MCF 10A (cell line): ENCODE measurements at places on chromosomes 6 and 20. TPM values are rescaled to one million over a fixed set of nuclear protein-coding genes. Genes with fewer than 3 reads are reported as not detected.

Gene DDX43
- not detected in 2 replicates for total RNA-seq

Gene OLIG3
- not detected in 2 replicates for total RNA-seq

Gene ZNF184
- 8.9 and 10.1 TPM in 2 replicates for total RNA-seq

Gene CDH26
- total RNA-seq = 0.12 and 0.71 TPM in 2 replicates

Gene TULP1
- not detected in 2 replicates for total RNA-seq

Gene HTR1E
- total RNA-seq = not detected in 2 replicates

Gene KIF25
- not detected in 2 replicates for total RNA-seq

Gene ENPP1
- total RNA-seq = 1.4 and 2.8 TPM in 2 replicates

Gene CNR1
- total RNA-seq = 0.16 TPM in 1 of 2 replicates, not detected in the other

Gene RBBP8NL
- not detected in 2 replicates for total RNA-seq

Gene ANKRD66
- total RNA-seq = not detected in 2 replicates

Gene EYA2
- total RNA-seq = 0.12 TPM in 1 of 2 replicates, not detected in the other

Gene LZTS3
- 5.3 and 8.5 TPM in 2 replicates for total RNA-seq

Gene RIMS1
- total RNA-seq = not detected in 2 replicates

Gene MYB
- total RNA-seq = not detected in 2 replicates

Gene MTFR2
- 5.2 and 6.0 TPM in 2 replicates for total RNA-seq

Gene BEND6
- total RNA-seq = 2.1 and 4.2 TPM in 2 replicates

Gene LRRC73
- total RNA-seq = 0.37 and 1.2 TPM in 2 replicates

Gene FNDC11
- 2.4 and 3.9 TPM in 2 replicates for total RNA-seq

Gene ABHD16B
- total RNA-seq = not detected in 2 replicates

Gene SEL1L2
- total RNA-seq = not detected in 2 replicates

Gene PDYN
- not detected in 2 replicates for total RNA-seq

Gene GJA10
- total RNA-seq = not detected in 2 replicates

Gene DSE
- 66.0 and 86.5 TPM in 2 replicates for total RNA-seq

Gene FARS2
- 13.0 and 18.2 TPM in 2 replicates for total RNA-seq

Gene GINS1
- 5.2 and 6.0 TPM in 2 replicates for total RNA-seq

Gene TMEM200A
- not detected in 2 replicates for total RNA-seq

Gene C20orf141
- not detected in 2 replicates for total RNA-seq

Gene RAET1G
- total RNA-seq = 8.3 and 9.9 TPM in 2 replicates

Gene WFDC5
- total RNA-seq = not detected in 2 replicates

Gene HLA-DOB
- 0.56 and 0.79 TPM in 2 replicates for total RNA-seq
